Activated T-helper 1 cell treated with anti-CD3 and anti-CD28 coated beads, Interleukin-2, amount 50 U/mL, for 16 hours (primary cell): ENCODE measurements at places on chromosomes 2 and 18.

DNA sequence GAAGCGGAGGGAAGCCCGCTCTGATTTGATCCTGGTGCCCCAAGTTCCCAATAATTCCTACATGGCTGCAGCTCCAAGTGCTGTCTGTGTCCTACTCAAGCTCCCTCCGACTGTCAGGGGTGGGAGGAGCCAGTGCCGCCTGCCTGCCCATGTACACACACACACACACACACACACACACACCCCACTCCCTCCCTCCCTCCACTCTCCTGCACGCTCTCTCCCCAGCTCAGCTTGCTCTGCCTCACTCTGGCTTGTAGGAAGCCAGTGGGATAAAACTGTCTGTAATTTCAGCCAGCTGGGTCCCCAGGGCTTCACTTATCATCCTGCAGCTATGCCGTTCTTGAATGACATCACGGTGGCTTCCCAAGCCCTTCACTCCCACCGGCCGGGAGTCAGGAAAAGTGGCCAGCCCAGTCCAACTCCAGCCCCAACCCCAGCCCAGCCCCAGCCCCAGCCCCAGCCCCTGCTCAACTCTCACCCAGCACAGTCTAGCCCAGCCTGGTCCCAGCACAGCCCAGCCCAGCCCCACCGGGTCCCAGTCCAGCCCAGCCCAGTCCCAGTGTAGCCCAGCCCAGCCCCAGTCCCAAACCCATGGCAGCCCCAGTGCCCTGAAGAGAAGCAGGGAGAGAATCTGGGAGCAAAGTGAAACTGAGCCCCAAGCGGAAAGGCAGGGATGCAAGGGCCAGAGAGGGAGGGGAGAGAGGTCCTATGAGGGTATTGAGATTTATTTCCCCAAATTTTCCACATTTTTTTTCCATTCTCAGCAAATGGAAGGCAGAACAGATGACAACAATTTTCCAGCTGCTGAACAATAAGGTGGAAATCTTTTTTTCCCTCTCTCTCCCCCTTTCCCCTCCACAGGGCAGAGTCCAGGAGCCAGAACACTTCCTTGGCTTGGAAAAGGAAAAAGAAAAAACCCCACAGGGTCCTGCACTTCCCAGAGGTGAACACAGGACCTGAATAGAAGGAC is 144.0 kb downstream of the TNS1 start:
- no peak for DNase-seq

DNA sequence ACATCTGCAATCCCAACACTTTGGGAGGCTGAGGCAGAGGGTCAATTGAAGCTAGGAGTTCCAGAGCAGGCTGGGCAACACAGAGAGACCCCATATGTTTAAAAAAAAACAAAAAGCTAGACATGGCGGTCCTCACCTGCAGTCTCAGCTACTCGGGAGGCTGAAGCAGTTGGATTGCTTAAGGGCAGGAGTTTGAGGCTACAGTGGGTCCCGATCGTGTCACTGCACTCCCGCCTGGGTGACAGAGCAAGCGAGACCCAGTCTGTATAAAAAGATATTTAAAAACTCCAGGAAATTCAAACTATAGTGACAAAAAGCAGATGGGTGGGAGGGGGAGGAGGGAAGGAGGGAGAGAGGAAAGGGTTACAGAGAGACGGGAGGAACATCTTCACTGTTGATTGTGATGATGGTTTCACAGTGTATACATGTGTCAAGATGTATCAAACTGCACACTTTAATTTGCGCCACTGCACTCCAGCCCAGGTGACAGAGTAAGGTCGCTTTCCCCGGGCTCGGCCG is 942 bp upstream of the ZNF236 start:
- no peak for DNase-seq

DNA sequence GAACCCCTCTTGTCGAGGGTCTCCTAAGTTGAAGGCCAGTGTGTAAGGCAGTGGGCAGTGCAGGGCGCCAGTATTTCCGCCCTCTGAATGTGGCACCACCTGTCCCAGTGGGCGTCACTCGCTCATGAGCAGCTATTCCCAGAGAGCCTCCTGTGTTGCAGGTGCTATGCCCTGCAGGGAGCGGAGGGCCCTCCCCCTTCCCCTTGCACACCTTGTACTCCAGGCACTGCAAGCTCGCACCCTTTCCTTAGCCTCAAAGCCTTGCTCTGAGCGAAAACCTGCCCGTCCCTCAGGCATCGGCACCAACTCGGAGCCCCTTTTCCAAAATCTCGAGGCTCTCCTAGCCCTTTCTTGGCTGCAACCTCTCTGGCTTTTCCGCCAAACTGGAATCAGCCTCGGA is 282.7 kb downstream of the AGAP1 start:
- DNase-seq: no peak

- DNase-seq: no peak
Measured at GRCh38 chr2:150159300-150159699, 328.2 kb downstream of the RND3 start.

DNA sequence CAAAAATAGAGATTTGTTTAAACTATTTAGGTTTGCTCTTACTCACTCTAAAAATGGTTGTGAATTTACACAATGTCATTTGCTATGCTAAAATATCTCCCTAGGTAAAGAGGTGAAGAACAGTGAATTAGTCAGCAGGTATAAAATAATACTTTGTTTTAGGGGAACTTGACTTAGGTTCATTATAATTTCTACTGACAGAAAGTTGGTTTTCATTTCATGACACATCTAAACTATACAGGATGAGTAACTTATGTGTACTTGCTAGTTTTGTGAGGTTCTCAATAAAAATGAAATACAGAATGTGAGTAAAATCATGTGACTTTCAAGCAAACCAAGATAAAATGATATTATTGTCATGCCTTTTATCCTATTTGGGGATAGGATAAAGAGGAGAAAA is 66.0 kb downstream of the DIS3L2 start:
- no peak for DNase-seq

- no peak for DNase-seq
Measured at GRCh38 chr2:182592691-182593393, 123.2 kb upstream of the DNAJC10 start.

- DNase-seq: no peak
Measured at GRCh38 chr18:26004832-26005231, 85.6 kb downstream of the SS18 start.

GRCh38 chr18:56083523-56084287 is 495.7 kb upstream of the TCF4 start:
- no peak for DNase-seq

DNA sequence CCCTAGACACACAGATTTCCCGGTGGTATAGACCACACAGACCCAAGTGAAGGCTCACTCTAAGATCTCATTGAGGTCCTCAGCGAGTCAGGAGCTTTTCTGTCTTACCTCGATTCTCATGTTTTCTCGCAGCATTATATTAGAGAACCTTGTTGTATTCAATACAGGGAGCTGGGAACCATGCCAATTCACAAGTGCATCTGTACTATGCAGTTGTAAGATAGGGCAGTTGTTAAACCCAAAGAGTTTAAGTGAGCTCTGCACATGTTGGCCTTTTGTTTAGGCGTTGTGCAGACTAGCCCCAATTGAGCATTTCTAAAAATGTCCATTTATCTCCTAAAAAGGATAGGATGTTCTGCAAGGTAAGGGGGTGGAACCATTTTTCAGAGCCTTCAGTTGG is 59.6 kb downstream of the FEZ2 start:
- DNase-seq: no peak
